ENCODE measurements at places on chromosomes 1 and 21.

DNA sequence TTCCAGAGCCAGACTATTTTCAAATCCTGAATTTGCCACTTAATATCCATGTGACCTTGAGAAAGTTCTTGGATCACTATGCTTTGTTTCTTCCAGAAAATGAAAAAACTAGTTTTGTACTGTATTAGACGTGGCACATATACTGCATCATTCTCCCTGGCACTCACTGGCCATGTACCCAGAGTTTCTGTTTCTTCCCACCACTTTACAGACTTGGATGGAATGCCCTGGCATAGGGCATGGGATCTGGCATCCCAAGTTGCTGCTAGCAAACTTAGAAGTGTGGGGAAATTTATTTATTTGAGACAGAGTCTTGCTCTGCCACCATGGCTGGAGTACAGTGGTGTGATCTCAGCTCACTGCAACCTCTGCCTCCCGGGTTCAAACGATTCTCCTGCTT lies 10.0 kb downstream of the KLF18 start:
- no peak for DNase-seq

- no peak for DNase-seq
Observed at GRCh38 chr1:209633335-209633997, 18.8 kb downstream of the LAMB3 start.

DNA sequence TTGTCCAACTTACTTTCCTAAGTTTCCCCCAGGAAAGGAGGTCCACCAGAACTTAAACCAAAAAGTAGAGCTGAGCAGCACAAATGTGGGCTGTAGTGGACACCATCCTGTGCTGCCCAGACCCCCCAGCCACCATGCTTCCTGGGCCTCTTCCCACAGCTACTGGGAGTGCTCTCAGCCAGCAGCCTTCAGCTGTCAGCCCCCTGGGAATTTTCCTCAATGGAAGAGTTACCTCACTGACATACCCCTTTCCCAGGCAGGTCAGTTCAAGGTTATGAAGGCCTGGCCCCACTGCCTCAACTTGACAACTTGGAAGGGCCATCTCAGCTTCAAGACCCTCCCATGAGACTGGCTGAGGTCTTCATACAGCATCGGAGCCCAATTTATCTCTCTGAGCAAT lies 47.7 kb downstream of the CDCP2 start:
- DNase-seq, result no peak

DNA sequence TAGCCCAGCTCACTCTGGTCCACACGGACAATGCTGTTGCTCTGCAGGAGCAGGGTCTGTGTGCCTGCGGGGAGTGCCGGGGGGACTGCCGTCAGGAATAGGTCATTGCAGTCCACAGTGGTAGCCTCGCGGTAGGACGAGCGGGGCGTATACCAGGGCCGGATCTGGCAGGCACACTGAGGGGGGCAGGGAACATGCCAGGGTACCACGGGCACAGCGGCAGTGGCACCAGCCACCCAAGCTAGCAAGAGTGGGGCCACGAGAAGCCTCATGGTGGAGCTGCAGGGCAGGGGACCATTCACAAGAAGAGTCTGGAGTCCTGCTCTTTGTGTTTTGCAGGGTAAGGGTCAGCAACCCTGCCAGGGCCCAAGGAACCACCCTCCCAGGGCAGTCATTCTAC lies 65.8 kb downstream of the LRRN2 start:
- DNase-seq, result no peak

DNA sequence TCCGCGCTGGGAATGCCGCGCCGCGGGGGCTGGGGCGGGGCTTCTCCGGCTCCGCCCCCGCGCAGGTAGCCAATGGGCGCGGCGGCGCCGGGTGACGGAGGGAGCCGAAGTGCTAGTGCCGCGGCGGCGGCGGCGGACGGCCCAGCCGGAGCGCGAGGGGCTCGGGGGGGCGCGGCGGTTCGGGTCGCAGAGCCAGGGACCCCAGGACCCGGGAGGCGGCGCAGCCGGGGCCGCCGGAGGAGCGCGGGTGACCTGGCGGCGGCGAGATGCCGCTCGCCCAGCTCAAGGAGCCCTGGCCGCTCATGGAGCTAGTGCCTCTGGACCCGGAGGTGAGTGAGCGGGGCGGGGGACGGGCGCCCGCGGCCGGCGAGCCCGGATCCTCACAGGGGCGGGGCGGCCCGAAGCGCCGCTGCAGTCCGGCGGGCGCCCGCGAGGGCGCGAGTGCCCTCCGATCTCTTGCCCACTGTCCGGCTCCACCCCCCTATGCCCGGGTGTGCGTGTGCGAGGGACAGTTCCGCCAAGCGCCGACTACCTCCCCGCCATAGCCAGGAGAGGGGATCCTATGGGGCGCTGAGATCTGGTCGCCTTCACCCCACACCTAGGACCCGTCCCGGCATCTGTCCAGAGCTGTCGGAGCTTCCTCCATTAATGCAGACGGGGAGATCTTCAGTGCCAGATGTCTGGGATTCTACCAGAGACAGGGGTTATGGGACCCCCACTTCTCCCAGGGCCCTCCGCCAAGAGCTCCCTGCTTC lies at the start of gene RPS6KA1:
RPS6KA1 (plus strand) TSS at position 107 of the 755 bp plus-strand sequence; CDS start at position 267, 160 bp downstream.
- peak; percentile 68 for DNase-seq

GRCh38 chr1:89644119-89644814 lies 11.3 kb downstream of the LRRC8C start:
- no peak for DNase-seq

DNA sequence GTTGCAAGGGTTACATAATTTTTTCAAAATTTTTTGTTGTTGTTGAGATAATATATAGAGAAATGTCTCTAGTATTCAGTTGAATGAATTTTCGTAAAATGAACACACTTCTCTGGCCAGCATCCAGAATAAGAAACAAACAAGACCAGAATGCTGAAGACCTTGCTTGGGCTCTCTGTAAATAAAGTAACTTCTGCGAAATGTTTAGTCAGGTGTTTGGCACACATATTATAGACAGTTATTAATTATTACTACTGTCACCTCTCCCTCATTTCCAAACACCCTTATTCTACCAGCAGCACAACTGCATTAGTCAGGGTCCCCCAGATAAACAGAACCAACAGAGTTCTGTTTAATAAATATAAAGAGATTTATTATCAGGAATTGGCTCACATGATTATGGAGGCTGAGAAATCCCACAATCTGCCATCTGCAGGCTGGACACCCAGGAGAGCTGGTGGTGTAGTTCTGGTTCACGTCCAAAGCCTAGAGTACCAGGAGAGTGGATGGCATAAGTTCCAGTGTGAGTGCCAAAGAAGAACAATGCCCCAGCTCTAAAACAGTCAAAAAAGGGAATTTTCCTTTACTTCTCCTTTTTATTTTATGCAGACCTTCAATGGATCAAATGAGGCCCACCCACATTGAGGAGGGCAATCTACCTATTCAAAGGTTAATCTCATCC lies 44.1 kb upstream of the KCND3 start:
- DNase-seq, result no peak

- DNase-seq, result no peak
Observed at GRCh38 chr1:218575856-218576255, 230.7 kb downstream of the TGFB2 start.

- DNase-seq, result no peak
Observed at GRCh38 chr1:186286615-186287315, 88.3 kb downstream of the TPR start.

DNA sequence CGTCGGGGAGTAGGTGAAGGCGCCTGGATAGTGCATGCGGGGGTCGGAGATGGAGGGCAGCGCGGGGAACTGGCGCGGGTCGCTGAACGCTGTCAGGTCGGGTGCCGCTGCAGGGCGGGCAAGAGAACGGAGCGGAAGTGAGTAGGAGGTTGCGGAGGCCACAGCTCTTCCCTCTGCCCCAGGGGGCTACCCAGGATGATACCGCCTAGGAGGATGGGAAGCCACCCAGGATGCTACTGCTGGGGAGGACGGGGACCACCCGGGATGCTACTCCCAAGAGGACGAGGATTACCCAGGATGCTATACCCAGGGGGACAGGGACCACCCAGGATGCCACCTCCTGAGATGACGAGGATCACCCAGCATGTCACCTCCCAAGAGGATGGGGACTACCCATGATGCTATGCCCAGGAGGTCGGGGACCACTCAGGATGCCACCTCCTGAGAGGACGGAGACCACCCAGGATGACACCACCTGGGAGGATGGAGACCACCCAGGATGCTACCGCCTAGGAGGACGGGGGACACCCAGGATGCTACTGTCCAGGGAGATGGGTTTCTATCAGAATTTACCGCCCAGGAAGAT lies 123.8 kb downstream of the CLIC6 start:
- no peak for DNase-seq

DNA sequence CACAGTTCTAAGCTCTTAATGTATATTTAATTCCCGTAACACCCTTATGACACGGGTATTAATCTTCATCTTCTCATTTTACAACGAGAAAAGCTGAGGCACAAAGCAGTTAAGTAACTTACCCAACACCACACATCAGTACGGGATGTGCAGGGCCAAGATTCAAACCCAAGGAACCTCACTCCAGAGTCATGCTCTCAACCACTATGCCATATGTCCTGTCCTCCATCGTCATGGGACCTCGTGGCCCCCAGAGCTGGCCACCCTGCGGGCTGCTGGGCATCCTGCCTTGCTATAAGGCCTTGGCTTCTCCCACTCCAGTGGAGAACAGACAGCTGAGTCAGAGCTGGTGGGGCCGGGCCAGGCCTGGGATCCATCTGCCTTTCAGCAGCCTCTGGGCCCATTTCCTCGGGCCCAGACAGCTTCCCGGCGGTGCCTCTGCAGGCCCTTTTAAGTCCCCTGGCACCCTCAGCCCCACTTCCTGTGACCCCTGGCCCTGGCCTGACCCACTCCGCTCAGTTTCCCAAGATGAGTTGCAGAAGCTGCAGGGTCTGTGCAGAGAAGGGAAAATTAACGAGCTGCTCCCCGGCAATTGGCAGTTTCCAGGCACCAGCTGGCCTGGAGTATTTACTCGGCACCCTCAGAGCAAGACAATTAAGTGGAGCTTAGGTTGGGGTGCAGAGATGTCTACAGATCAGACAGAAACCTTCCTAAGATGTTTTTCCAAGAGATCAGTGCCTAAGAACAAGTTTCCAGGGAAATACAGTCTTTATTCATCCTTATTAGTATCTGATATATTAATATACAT lies 98.2 kb downstream of the EPHB2 start:
- no peak for DNase-seq

DNA sequence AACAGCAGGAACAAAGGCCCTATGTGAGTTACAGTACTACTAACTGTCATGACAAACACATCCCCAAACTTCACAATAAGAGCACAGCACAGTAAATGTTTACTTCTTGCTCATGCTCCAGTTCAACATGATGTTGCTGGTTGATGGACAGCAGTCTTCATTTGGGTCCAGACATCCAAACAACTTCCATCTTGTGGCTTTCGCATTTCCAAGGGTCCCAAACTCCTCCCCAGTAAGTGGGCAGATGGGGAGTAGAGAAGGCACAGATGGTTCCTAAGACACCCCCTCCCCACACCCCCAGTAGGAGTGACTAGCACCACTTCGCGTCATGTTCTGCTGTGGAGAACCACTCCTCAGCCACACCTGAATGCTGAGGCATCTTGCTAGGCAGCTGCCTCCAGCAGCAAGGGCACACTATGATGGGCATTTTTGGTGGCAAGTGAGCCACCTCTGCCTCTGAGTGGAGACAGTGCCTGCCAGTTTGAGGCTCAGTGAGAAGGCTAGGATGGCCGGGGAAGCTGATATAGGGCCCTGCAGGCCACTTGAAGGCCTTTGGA lies 32.7 kb upstream of the CD2 start:
- no peak for DNase-seq

GRCh38 chr1:61853583-61853982 lies 111.3 kb downstream of the PATJ start:
- DNase-seq, result no peak

- no peak for DNase-seq
Observed at GRCh38 chr1:198552668-198553416, 12.4 kb upstream of the ATP6V1G3 start.
